SW 1271 (cell line): ENCODE measurements at places on chromosomes 7 and 10.
A peak's percentile ranks its signal among the peaks of the same experiment; 100 is the strongest.

GRCh38 chr10:110508806-110509544, 11.3 kb downstream of the DUSP5 start:
- no peak for DNase-seq

- DNase-seq, result no peak
Observed at GRCh38 chr10:74867351-74867750, 41.0 kb downstream of the KAT6B start.

DNA sequence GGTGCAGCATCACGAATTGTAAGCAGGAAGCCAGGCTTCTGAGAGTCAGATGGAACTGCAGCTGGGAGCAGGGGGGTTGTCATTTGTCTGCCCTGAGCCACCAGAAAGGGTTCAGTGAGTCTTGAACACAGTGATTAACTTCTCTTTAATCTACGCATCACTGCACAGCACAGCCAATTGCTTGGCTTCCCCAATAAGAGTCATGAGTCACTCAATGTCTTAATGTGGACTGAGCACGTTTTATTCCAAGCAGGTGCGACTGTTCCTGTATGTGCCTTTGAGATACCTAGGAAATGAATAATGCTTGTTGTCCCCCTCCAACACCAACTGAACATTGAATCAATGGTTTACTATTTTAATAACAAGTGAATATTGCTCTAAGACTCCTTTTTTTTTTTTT, 26.0 kb upstream of the PLEKHA1 start:
- DNase-seq, result no peak

DNA sequence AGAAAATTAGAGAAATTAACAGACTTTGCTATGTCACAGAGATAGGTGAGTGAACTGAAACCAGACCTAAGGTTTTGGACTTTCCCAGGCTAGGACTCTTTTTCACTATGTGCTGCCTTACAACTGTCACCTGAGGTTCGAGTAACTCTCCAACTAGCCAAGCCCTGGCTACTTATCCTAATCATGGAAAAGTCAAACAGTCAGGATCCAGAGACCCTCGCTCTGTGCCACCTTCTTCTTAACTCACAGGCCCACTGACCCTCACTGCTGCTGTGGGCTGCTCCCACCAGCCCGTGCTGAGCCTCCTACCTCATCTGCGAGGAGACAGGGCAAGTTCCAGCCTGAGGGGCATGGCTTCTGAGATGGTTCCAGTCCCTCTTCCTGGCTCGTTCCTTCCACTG, 211.4 kb upstream of the KLF14 start:
- no peak for DNase-seq

- no peak for DNase-seq
Observed at GRCh38 chr10:128853537-128853936, 613.5 kb upstream of the MGMT start.

- DNase-seq, result no peak
Observed at GRCh38 chr7:157432957-157433576, 96.3 kb downstream of the DNAJB6 start.

GRCh38 chr10:110409926-110410325, 87.8 kb upstream of the DUSP5 start:
- no peak for DNase-seq

DNA sequence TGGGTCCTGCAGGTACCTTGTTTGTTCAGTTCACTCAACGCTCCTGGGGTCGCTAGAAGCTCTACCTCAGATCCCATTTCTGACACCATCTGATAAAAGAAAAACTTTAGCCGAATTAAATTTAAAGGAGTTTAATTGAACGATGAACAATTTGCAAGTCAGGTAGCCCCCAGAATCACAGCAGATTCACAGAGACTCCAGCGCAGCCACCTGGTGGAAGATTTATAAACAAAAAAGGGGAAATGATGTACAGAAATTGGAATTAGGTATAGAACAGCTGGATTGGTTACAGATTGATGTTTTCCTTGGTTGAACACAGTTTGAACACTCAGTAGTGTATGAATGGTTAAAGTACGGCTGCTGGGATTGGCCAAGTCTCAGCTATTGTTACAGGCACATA, 23.1 kb downstream of the FBXL13 start:
- no peak for DNase-seq

DNA sequence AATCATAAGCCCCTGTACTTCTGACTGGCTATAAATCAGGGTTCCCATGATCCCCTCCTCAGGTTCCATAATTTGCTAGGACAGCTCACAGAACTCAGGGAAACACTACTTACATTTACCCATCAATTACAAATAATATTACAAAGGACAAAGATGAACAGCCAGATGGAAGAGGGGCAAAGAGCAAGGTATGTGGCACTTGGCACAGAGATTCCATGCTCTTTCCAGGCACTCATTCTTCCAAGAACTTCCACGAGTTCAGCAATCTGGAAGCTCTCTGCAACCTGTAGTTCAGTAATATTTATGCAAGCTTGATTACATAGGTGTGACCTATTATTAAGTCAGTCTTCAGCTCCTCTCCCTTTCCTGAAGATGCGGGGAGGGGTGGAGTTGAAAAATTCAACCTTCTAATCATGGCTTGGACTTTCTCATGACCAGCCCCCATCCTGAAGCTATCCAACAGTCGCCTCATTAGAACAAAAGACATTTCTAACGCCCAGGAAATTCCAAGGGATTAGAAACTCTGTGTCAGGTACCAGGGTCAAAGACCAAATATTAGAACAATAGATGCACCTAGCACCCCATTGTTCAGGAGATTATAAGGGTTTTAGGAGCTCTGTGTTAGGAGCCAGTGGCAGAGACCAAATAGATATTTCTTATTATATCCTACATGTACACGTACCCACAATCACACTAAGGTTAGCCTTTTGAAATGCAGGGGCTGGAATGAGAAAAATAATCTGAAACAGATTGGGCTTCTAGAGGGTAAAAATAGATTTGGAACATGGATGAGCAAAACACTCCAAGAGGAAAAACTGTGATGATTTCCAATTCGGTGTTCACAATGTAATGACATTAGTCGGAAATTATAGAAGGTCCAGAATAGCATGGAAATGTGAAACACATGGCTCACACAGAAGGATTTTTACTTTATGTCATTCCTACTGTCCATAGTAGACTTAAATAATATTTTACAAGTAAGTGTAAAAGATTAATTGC, 7.0 kb downstream of the ANKMY2 start:
- DNase-seq, result no peak

DNA sequence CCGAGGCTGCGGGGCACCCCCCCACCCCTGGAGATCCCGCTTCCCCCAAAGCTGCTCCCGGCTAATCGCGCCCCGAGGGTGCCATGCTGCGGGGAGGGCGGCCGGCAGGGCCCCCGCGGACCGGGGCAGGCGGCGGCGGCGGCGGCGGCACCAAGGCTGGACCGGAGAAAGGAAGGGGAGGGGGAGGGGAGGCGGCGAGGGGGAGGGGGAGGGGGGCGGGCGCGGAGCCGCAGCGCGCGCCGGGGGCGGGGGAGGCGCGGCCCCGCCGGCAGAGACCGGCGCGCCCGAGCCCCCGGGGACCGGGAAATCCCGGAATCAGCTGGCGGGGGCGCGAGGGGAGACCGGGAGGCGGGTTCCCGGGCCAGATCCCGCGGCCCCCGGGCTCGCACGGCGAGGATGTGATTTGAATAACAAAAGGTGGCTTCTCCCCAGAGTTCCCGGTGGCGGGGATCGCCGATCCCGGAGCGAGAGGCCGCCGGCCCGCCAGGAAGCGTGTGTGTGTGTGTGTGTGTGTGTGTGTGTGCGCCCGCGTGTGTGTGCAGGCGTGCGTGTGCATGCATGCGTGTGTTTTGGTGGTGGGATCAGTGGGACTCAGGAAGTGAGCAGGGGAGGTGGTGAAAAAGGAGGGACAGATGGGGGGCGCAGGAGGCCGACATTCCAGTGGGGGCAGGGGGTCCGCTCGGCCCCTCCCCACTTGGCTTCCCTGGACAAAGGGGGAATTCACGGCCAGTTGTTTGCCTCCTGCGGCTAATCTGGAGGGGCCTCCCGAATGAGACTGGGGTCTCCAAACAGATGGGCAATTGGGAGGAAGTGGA, 99.5 kb downstream of the HIP1 start:
- DNase-seq, result peak; percentile 5

- DNase-seq, result no peak
Observed at GRCh38 chr10:75091146-75091545, 20.3 kb upstream of the SAMD8 start.

DNA sequence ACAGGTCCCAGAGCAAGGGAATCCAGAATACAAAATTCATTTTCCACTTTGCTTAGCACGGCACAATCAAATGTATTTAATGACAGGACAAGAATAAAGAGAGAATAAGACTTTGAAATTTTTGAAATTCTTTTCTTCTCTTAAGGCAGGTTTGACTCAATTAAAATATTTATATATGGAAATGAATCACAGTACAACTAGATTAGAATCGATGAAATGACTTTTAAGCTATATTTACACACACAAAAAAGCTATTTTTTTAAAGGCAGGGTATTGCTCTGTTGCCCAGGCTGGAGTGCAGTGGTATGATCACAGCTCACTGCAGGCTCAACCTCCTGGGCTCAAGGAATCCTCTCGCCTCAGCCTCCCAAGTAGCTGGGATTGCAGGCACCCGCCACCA, 265.4 kb upstream of the SLC26A5 start:
- DNase-seq, result no peak

GRCh38 chr10:30581779-30582380, 47.7 kb downstream of the LYZL2 start:
- peak; percentile 37 for DNase-seq

DNA sequence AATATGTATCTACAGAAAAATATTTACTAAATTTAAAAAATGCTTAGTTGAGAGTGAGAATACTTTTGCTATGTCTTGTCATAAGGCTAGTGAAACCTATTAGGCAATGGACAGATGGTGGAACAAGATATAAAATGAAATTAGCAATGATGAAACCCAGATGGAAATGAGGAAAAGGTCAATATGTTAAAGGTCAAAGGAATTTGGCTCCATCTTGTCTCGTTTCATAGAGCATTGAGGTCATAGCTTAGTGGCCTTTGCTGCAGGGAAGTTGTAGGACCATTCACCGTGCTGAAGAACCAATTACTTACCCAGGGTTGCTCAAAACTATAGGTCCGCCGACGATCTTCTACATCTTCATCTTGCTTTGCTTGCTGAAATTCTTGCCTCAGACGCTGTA, 683.9 kb downstream of the PARD3 start:
- DNase-seq, result no peak

- DNase-seq, result no peak
Observed at GRCh38 chr7:50696810-50697582, 85.7 kb downstream of the GRB10 start.

GRCh38 chr10:117224881-117225280, 16.0 kb upstream of the SLC18A2 start:
- no peak for DNase-seq
